ENCODE measurements at places on chromosomes 11 and 22. TPM values are rescaled to one million over a fixed set of nuclear protein-coding genes. Genes with fewer than 3 reads are reported as not detected.

DNA sequence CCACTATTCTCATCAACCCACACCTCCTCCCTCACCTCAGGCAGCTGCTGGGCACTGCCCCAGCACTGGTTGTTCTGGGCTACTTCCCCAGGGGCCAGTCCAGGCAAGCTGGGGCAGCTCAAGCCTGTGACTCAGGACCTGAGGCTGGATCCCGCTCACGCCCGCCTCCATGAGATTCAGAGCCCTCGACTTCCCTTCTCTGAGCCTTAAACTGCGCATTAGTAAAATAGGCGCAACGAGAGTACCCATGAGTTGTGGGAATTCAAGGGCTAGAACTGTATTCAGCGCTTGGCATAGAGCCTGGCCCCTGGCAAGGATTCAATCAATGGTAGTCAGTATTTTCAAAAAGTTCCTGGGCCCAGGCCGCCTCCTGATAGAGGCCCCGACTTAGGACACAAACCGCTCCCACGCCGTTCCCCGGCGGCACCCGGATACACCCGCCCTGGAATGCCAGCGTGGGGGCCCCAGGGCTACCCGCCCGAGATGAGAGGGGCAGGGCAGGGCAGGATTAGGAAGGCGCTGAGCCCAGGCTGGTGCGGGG, 723 bp upstream of the CD82 start:
- H3K27me3 ChIP-seq: no peaks in the 10 kb centered on the region
- no peak for DNase-seq
- peaks cover 47% of the 10 kb centered on the region for H3K4me1 ChIP-seq
- H3K27ac ChIP-seq: peak overlapping the region; percentile 82
- H3K4me3 ChIP-seq: peak overlapping the region; percentile 97

DNA sequence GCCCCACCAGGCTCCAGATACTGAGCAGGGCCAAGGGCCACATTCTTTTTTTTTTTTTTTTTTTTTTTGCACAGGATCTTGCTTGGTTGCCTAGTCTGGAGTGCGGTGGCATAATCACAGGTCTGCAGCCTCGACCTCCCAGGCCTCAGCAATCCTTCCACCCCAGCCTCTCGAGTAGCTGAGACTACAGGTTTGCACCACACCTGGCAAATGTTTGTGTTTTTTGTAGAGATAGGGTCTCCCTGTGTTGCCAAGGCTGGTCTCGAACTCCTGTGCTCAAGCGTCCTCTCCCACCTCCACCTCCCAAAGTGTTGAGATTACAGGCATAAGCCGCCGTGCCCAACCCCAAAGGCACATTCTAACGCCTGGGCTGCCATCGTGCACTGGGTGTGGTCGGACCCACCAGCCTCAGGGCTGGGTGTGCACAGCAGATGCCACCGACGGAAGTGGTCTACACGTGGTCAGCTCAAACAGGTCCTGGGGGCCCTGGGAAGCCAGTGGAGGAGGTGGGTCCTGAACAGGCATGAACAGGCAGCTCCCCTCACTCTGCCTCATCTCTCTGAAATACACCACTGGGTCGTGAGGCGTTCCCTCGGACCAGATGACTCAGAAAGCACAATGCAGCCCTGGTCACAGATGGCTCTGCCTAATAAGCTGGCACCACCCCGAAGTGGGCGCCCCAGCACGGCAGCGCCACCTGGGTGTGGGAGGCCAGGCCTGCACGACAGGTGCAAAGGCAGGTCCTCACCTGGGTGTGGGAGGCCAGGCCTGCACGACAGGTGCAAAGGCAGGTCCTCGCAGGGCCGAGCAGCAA, 5.1 kb upstream of the B4GALNT4 start:
- DNase-seq: peak; percentile 71
- peaks cover 22% of the 10 kb centered on the region for H3K27me3 ChIP-seq
- peaks cover 17% of the 10 kb centered on the region for H3K4me1 ChIP-seq
- H3K36me3 ChIP-seq: no peaks in the 10 kb centered on the region

DNA sequence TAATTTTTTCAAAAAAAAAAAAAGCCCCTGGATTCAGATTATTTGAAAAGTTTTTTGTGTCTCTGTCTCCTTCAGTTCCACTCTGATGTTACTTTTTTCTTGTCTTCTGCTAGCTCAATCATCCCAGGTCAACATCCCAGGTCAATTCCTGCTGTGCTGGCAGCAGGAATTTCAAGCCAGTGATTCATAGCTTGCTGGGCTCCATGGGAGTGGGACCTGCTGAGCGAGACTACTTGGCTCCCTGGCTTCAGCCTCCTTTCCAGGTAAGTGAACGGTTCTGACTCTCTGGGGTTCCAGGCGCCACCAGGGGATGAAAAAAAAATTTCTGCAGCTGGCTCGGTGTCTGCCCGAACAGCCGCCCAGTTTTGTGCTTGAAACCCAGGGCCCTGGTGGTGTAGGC, 31.4 kb downstream of the PLAAT5 start:
- H3K27ac ChIP-seq: no peak overlapping the region
- H3K4me1 ChIP-seq: no peaks in the 10 kb centered on the region
- peaks cover 9% of the 10 kb centered on the region for H3K27me3 ChIP-seq
- H3K36me3 ChIP-seq: no peaks in the 10 kb centered on the region

DNA sequence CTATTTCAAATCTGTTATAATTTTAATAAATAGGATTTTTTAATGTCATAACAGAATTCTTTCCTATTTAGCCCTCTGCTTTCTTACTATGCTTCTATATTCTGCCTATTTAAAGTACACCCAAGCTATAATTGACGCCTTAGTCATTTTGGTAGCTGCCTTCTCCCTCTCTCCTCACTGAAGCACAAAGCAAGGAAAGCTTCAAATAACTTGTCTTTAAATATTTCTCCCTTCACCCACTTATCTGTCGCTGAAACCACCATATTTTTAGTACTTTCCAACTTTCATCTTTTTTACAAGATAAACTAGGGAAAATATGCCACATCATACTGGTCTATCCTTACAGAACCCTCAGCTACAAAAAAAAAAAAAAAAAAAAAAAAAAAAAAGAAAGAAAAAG, 127.9 kb downstream of the ENTHD1 start:
- no peak overlapping the region for H3K4me3 ChIP-seq
- no peaks in the 10 kb centered on the region for H3K27me3 ChIP-seq
- no peaks in the 10 kb centered on the region for H3K36me3 ChIP-seq

GRCh38 chr11:21105196-21105917, 436.0 kb downstream of the NELL1 start:
- no peaks in the 10 kb centered on the region for H3K36me3 ChIP-seq
- no peaks in the 10 kb centered on the region for H3K27me3 ChIP-seq
- H3K4me3 ChIP-seq: no peak overlapping the region
- no peaks in the 10 kb centered on the region for H3K4me1 ChIP-seq

GRCh38 chr11:43947815-43948214, 5.4 kb downstream of the C11orf96 start:
- no peak for DNase-seq

DNA sequence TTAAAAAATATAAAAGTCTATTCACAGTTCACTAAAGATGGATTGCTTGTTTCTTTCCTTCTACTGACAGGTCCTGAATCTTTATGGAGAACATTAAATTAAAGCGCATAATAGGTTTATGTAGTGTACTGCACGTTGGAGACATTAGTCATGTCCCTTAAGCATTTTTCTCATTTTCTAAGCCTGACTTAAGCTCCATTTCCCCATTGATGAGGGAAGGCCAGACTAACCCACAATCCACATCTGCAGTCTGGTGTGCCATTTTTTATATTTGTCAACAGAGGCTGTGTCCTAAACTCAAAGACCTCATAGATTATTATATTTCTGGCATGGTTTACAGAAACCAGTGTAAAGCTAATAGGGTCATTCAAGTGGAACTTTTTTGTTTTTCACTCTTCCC, 39.9 kb downstream of the CADM1 start:
- H3K4me1 ChIP-seq: no peaks in the 10 kb centered on the region
- no peaks in the 10 kb centered on the region for H3K36me3 ChIP-seq
- H3K27me3 ChIP-seq: no peaks in the 10 kb centered on the region
- H3K4me3 ChIP-seq: no peak overlapping the region

DNA sequence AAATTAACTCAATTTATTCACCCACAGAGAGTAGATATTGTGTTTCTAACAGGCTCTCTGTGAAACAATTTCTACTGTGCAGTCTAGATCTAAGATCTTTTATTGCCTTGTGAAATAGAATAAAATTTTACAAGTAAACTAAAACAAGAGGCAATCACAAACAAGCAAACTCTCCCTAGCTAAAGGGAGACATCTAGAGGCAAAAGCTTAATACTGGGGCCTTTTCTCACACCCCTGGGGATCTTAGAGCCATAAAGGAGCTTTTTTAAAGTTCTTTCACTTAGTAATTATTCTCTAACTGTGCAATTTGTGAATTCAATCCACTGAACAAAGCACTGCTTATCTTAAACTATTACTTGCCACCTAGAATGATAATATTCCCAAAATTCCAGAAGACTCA, 19.7 kb downstream of the ALG9 start:
- H3K36me3 ChIP-seq: peaks cover 28% of the 10 kb centered on the region
- no peak overlapping the region for H3K27ac ChIP-seq
- no peaks in the 10 kb centered on the region for H3K27me3 ChIP-seq
- H3K4me1 ChIP-seq: no peaks in the 10 kb centered on the region
- H3K4me3 ChIP-seq: no peak overlapping the region

DNA sequence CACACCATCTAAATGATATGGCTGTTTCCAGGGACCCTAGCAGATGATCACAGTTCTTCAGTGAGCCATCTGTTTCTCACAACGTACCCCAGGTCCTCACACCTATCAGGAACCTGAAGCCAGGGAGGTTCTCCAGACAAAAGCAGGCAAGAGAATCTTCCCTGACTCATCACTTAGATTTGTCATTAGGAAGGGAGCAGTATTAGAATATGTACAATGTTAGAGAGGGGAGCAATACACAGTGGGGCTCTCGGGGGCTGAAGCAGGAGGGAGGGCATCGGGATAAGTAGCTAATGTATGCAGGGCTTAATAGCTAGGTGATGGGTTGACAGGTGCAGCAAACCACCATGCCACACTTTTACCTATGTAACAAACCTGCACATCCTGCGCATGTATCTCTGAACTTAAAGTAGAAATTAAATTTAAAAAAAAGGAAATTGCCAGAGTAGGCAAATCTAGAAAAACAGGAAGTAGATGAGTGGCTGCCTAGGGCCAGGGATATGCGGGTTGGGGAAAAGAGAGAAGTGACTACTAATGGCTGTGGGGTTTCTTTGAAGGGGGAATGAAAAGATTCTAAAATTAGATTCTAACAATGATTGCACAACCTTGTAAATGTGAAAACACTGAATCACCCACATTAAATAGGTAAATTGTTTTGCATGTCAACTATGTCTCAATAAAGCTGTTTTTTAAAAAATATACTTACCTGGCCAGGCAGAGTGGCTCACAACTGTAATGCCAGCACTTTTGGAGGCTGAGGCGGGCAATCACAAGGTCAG, 14.4 kb downstream of the C22orf42 start:
- no peaks in the 10 kb centered on the region for H3K27me3 ChIP-seq
- no peaks in the 10 kb centered on the region for H3K36me3 ChIP-seq
- H3K4me1 ChIP-seq: peaks cover 40% of the 10 kb centered on the region
- no peak overlapping the region for H3K27ac ChIP-seq
- DNase-seq: no peak

GRCh38 chr22:41929418-41929810, 2.8 kb upstream of the TNFRSF13C start:
- no peak overlapping the region for H3K4me3 ChIP-seq
- peaks cover 15% of the 10 kb centered on the region for H3K4me1 ChIP-seq
- no peaks in the 10 kb centered on the region for H3K36me3 ChIP-seq
- no peak for DNase-seq
- H3K27ac ChIP-seq: no peak overlapping the region
- H3K27me3 ChIP-seq: no peaks in the 10 kb centered on the region

GRCh38 chr11:86119077-86119476, 50.2 kb upstream of the PICALM start:
- no peak overlapping the region for H3K4me3 ChIP-seq
- no peaks in the 10 kb centered on the region for H3K36me3 ChIP-seq
- peaks cover 27% of the 10 kb centered on the region for H3K4me1 ChIP-seq
- no peak for DNase-seq

DNA sequence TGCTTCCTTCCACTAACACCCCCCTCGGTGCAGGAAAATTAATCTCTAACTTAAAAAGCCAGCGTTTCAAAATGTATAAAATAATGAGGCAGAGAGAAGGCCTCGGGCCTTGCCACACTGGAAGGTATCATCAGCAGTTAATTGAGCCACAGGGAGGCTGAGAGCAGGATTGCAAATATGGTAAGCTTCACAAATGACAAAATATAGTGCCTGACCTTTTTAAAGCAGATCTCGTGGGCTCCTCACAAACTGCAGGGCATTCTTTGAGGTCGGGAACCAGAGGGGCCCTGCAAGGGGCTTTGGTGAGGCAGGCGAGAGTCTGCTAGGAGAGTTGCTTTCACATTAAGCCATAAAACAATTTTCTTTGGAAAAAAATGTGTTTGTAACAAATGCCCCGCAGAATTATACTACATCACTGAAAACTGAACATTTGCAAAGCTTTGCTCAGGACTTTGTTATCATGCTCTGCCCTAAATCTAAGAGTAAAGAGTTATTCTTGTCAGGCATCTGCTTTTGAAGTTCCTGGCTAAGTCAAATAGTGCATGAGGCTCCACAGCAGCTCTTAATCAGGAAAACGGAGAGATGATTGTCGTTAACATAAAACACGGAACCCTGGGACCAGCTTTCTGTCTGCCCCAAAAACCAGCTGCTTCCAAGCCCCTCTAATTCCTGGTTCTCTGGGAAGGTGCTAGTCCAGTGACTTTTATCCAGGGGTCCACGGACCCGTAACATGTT, 61.4 kb upstream of the SYT13 start:
- no peaks in the 10 kb centered on the region for H3K4me1 ChIP-seq
- H3K27me3 ChIP-seq: no peaks in the 10 kb centered on the region
- H3K4me3 ChIP-seq: no peak overlapping the region
- no peak overlapping the region for H3K27ac ChIP-seq

- H3K36me3 ChIP-seq: peaks cover 34% of the 10 kb centered on the region
- no peaks in the 10 kb centered on the region for H3K27me3 ChIP-seq
- DNase-seq: no peak
- peak overlapping the region; percentile 68 for H3K27ac ChIP-seq
- H3K4me1 ChIP-seq: peaks cover 24% of the 10 kb centered on the region
Measured at GRCh38 chr11:67302571-67303131, 679 bp upstream of the SSH3 start.

DNA sequence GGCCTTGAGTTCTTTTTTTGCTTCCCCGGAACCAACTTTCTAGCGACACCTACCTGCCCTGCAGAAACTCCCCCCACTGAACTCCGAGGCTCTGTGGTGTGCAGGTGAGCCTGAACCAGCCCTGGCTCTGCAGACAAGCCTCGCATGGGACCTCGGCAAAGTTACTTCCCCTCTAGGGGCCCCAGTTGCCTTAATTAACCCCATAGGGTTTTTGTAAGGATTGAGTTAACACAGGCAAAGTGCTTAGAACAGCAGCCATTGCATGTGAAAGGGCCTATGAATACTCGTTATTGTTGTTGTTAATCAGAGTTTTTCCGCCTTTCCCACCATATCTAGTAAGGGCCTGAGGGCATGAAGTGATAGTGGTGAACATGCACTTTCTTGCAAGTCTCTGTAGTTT, 12.6 kb upstream of the SYT13 start:
- H3K36me3 ChIP-seq: no peaks in the 10 kb centered on the region
- H3K4me3 ChIP-seq: no peak overlapping the region
- DNase-seq: no peak
- H3K4me1 ChIP-seq: no peaks in the 10 kb centered on the region
- no peak overlapping the region for H3K27ac ChIP-seq

GRCh38 chr22:48258811-48259210, 1496.4 kb downstream of the TBC1D22A start:
- no peaks in the 10 kb centered on the region for H3K4me1 ChIP-seq
- no peaks in the 10 kb centered on the region for H3K27me3 ChIP-seq
- H3K27ac ChIP-seq: no peak overlapping the region
- no peak for DNase-seq

The DEFB131B gene
- not detected for total RNA-seq

The PLXNB2 gene
- total RNA-seq: 2.8 TPM

The ARHGAP20 gene
- 0.09 TPM for total RNA-seq

The TIGD3 gene
- total RNA-seq: 0.96 TPM

The HOATZ gene
- not detected for total RNA-seq

The SLN gene
- not detected for total RNA-seq

The TMEM41B gene
- total RNA-seq: 54.7 TPM

The RAG1 gene
- 0.73 TPM for total RNA-seq

The ALX4 gene
- total RNA-seq: not detected

The KCNQ1OT1 gene
- total RNA-seq: 0.38 TPM
